ENCODE measurements at places on chromosomes 16 and 17. TPM values are rescaled to one million over a fixed set of nuclear protein-coding genes. Genes with fewer than 3 reads are reported as not detected.

The CPPED1 gene
- total RNA-seq, result 4.3 TPM

The HBM gene
- total RNA-seq, result not detected

The RNF167 gene
- total RNA-seq, result 16.9 TPM

The SLC39A11 gene
- total RNA-seq, result 21.3 TPM

The PTRH2 gene
- 23.6 TPM for total RNA-seq

The MYO15A gene
- 2.7 TPM for total RNA-seq

The SEPTIN12 gene
- not detected for total RNA-seq

The DYNLRB2 gene
- 0.32 TPM for total RNA-seq

The KRT33A gene
- total RNA-seq, result not detected

The FGF11 gene
- total RNA-seq, result 1.1 TPM

The ABCC3 gene
- total RNA-seq, result 1.8 TPM

The LITAFD gene
- not detected for total RNA-seq
